H1 (cell line): ENCODE measurements at places on chromosomes 13 and 19. TPM values are rescaled to one million over a fixed set of nuclear protein-coding genes. Genes with fewer than 3 reads are reported as not detected.

GRCh38 chr13:20825477-20825875, 51.7 kb upstream of the EEF1AKMT1 start:
- DNase-seq = no peak
- H3K4me1 ChIP-seq = 0 out of 2 replicates have a peak, but pooled peaks cover 2% of the 10 kb centered on the region
- H3K27ac ChIP-seq = no peak overlapping the region
- no peak overlapping the region for H3K4me3 ChIP-seq
- no peaks in the 10 kb centered on the region for H3K36me3 ChIP-seq

GRCh38 chr19:14028901-14029300, 953 bp downstream of the RLN3 start:
- H3K4me3 ChIP-seq = no peak overlapping the region
- H3K27ac ChIP-seq = no peak overlapping the region
- DNase-seq = no peak
- H3K27me3 ChIP-seq = no peaks in the 10 kb centered on the region
- peaks cover 3% of the 10 kb centered on the region for H3K4me1 ChIP-seq

- H3K4me3 ChIP-seq = no peak overlapping the region
- H3K36me3 ChIP-seq = no peaks in the 10 kb centered on the region
- H3K27ac ChIP-seq = no peak overlapping the region
- H3K4me1 ChIP-seq = no peaks in the 10 kb centered on the region
- H3K27me3 ChIP-seq = no peaks in the 10 kb centered on the region
Observed at GRCh38 chr13:97498419-97498818, 64.5 kb downstream of the RAP2A start.

DNA sequence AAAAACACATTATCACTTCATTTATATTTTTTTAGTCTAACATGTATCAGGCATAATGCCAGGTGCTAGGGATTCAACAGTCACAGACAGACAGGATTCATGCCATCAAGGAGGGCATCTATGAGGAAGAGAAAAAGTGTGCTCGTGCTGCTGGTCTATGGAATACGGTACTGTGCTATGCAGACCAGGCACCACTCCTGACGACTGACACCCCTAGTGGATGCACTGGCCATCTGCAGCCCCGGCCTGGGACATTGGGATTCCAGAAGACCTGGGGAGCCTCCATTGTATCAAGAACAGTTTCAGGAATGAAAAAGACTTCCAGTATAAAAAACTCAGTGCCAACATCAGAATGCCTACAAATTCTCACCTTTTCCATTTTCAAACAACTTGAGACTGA, 94.0 kb downstream of the KLF12 start:
- H3K4me3 ChIP-seq = no peak overlapping the region
- peak; percentile 81 for DNase-seq
- H3K36me3 ChIP-seq = no peaks in the 10 kb centered on the region
- no peaks in the 10 kb centered on the region for H3K27me3 ChIP-seq

DNA sequence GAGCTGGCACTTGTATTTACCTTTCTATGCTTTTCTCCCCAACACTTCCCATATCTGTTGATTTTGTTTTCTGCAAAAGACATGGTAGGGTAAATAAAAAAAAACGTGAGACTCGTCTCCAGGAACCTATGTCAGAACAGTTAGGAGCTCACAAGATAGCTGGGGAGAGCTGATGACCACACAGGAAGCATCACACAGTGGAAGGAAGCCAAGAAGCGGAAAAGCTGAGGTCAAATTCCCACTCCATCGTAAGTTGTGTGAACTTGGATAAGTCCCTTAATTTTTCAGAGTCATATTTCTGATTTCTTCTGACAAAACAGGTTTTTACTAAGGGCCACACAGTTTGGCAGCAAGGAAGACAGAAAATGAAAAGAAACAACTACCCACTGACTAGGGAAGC, 199.6 kb downstream of the KLF5 start:
- H3K27me3 ChIP-seq = no peaks in the 10 kb centered on the region
- no peaks in the 10 kb centered on the region for H3K36me3 ChIP-seq
- H3K4me3 ChIP-seq = no peak overlapping the region
- no peaks in the 10 kb centered on the region for H3K4me1 ChIP-seq
- H3K27ac ChIP-seq = no peak overlapping the region

- no peak for DNase-seq
- H3K36me3 ChIP-seq = no peaks in the 10 kb centered on the region
- H3K4me1 ChIP-seq = 0 out of 2 replicates have a peak, but pooled peaks cover 3% of the 10 kb centered on the region
- H3K27me3 ChIP-seq = no peaks in the 10 kb centered on the region
- no peak overlapping the region for H3K27ac ChIP-seq
Observed at GRCh38 chr13:51330791-51331190, 8.7 kb upstream of the SERPINE3 start.

DNA sequence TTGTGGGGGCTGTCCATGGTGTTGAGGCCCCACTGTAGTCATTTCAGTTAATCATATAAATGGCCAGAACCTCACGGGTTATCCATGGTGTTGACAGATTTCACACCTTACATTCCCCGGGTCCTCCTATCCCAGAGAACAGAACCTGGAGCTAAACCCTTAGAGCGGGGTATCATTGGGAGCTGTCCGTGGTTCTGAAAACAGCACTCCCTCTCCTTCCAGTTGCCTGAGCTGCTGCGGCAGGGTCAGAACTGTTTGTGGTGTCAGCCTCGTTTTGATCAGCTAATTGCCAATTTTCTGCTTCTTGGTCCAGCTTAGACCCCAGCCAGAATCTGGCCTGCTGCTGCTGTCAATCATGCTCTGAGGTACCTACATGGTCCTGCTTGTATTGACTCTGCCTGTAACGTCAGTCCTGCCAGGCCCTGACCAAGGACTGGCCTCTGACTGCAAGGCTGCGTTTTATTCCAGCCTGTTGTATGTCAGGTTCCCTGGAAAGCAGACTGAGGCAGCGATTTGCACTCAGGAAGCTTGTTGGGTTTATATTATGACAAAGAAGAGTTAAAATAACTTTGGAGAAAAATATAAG, 55.8 kb upstream of the KCTD15 start:
- no peaks in the 10 kb centered on the region for H3K36me3 ChIP-seq
- DNase-seq = peak; percentile 21
- no peak overlapping the region for H3K27ac ChIP-seq
- H3K4me3 ChIP-seq = no peak overlapping the region

DNA sequence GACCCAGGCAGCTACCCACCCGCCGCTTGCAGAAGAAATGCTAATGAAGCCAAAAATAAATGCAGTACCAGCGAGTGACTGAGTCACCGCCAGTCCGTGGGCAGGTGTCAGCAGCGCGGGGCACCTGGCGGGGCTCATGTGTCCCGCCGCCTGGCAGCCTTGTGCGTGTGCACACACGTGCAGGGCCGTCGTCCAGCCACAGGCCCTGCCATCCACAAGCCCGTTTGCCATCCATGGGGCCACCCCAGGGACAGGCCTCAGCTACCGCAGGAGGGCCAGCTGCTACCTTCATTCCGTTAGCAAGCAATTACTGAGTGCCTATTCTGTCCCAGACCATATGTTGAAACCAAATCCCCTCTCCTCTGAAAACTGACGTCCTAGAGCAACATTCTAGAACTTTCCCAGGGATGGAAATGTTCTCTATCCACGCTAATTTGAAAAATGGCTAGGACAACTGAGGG, 20.5 kb downstream of the NCAN start:
- no peak overlapping the region for H3K4me3 ChIP-seq
- DNase-seq = no peak
- H3K27me3 ChIP-seq = no peaks in the 10 kb centered on the region
- H3K27ac ChIP-seq = no peak overlapping the region
- no peaks in the 10 kb centered on the region for H3K36me3 ChIP-seq

DNA sequence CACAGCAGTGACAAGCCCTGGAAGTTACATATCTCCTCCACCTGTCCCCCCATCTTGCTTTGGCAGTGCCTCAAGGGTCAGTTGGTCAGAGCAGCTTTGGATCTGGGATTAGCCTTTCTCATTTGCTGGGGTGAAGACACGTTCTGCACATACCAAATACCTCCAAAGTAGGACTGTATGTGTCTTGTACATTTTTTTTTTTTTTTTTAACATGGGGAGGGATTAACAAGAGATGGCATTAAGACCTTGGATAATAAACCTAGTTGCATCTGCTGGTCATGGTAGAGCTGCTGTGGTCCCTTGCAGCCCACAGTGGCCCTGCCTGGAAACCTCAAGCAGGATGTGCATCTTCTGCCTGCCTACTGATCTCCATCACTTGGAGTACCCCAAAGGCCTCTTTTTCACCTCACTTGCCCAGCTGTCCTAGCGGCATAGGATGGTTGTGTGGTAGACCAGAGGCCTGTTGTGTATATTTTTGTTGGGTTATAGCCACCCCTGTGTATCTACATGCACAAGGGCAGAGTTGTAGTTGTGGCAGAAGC, 2.5 kb downstream of the RPS19 start:
- peaks cover 27% of the 10 kb centered on the region for H3K4me1 ChIP-seq
- no peak overlapping the region; the same call in 1 of the 2 replicates for H3K4me3 ChIP-seq
- H3K27me3 ChIP-seq = no peaks in the 10 kb centered on the region
- no peak for DNase-seq
- H3K36me3 ChIP-seq = peaks cover 65% of the 10 kb centered on the region

GRCh38 chr13:71632206-71632605, 234.8 kb downstream of the DACH1 start:
- DNase-seq = no peak
- no peak overlapping the region for H3K4me3 ChIP-seq
- H3K27me3 ChIP-seq = no peaks in the 10 kb centered on the region
- no peak overlapping the region for H3K27ac ChIP-seq

DNA sequence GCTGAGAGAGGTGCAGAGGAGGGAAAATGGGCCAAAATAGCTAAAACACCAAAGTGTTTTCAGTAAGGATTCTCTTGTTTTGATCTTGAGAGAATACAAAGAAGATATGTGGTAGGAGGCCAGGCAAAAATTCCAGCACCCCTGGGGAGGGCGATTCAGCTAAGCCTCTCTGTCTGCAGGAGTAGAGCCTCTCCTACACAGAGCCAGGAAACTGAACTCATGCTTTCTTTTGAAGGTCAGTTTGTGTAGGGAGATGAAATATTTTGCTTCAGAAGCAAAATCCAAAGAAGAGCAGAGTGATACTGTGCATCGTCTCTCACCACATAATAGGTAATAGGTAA, 565.0 kb downstream of the FGF9 start:
- H3K4me1 ChIP-seq = peaks cover 14% of the 10 kb centered on the region; the same call in 1 of the 2 replicates
- DNase-seq = peak; percentile 47
- peak overlapping the region; percentile 47; the same call in 1 of the 2 replicates for H3K27ac ChIP-seq
- H3K27me3 ChIP-seq = no peaks in the 10 kb centered on the region

DNA sequence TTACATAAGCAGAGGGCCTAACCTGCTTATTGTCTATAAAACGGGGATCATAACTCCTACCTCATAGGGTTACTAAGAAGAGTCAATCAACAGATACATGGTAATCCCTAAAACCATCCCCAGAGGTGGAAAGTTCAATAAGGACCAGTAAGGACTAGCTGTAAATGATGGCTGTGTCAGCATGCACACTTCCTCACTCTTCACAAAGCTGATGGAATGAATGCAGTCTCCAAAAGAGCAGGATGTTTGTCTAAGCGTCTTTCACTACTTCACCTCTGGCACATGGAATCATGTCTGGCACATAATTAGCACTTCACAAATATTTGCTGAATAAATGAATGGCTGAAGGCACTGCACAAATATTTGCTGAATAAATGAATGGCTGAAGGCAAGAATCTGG, 134.2 kb downstream of the MIPEP start:
- no peak overlapping the region; the same call in 1 of the 2 replicates for H3K27ac ChIP-seq
- no peak for DNase-seq

DNA sequence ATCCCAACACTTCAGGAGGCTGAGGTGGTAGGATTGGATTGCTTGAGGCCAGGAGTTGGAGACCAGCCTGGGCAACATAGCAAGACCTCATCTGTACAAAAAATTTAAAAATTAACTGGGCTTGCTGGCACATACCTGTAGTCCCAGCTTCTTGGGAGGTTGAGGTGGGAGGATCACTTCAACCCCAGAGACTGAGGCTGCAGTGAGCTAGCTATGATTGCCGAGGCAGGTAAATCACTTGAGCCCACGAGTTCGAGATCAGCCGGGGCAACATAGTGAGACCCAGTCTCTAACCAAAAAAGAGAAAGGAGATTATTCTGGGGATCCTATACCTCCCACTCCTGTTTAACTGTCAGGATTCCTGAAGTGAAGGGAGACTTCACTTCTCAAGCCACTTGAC, 16.4 kb upstream of the GARRE1 start:
- H3K36me3 ChIP-seq = no peaks in the 10 kb centered on the region
- no peak for DNase-seq
- H3K4me1 ChIP-seq = no peaks in the 10 kb centered on the region
- H3K27ac ChIP-seq = no peak overlapping the region
- H3K4me3 ChIP-seq = no peak overlapping the region
- no peaks in the 10 kb centered on the region for H3K27me3 ChIP-seq

DNA sequence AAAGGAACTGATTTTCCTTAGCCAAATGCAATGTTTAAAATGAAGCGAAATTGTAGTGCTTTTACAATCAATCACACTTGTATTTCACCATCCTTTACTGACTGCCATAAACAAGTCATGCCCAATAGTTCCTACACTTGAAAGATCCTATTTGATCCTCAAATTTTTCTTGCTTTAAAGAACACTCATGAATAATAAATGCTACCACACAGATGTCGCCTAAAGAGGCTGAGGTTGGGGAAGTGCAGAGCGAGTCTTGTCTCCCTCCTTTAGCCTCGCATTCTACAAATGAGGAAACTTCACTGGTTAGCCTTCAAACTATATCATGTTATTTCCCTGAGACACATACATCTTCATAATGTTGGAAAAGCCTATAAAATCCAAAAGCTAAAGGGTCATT, 18.7 kb upstream of the AMER2 start:
- no peak overlapping the region for H3K4me3 ChIP-seq
- DNase-seq = no peak
- H3K27me3 ChIP-seq = peaks cover 3% of the 10 kb centered on the region; the same call in 1 of the 2 replicates
- no peaks in the 10 kb centered on the region for H3K4me1 ChIP-seq
- H3K36me3 ChIP-seq = no peaks in the 10 kb centered on the region

GRCh38 chr19:3071768-3072167, 9.5 kb upstream of the TLE5 start:
- peaks cover 4% of the 10 kb centered on the region; the same call in 1 of the 2 replicates for H3K4me1 ChIP-seq
- DNase-seq = no peak
- H3K4me3 ChIP-seq = no peak overlapping the region
- no peaks in the 10 kb centered on the region for H3K36me3 ChIP-seq
- H3K27me3 ChIP-seq = no peaks in the 10 kb centered on the region

- no peak for DNase-seq
- H3K27ac ChIP-seq = no peak overlapping the region
- no peaks in the 10 kb centered on the region; the same call in 1 of the 2 replicates for H3K36me3 ChIP-seq
- peaks cover 1% of the 10 kb centered on the region for H3K4me1 ChIP-seq
- H3K4me3 ChIP-seq = no peak overlapping the region
Observed at GRCh38 chr19:43581467-43581866, 5.9 kb downstream of the PINLYP start.

GRCh38 chr13:73945382-73945781, 188.8 kb downstream of the KLF12 start:
- H3K27me3 ChIP-seq = no peaks in the 10 kb centered on the region
- H3K4me1 ChIP-seq = no peaks in the 10 kb centered on the region
- no peak for DNase-seq
- H3K36me3 ChIP-seq = no peaks in the 10 kb centered on the region
- H3K27ac ChIP-seq = no peak overlapping the region
- no peak overlapping the region for H3K4me3 ChIP-seq

PNMA8B gene
- 1.2 and 1.4 TPM in 2 replicates for total RNA-seq

GRK1 gene
- total RNA-seq = 0.21 TPM in 1 of 2 replicates, not detected in the other

RPL18 gene
- 1,669 and 1,693 TPM in 2 replicates for total RNA-seq

MCEMP1 gene
- not detected in 2 replicates for total RNA-seq

CXCL17 gene
- total RNA-seq = not detected in 2 replicates

TMEM150B gene
- total RNA-seq = 0.88 and 0.91 TPM in 2 replicates
